Neural crest cell (in vitro differentiated cells): ENCODE measurements at places on chromosomes 7 and 10. TPM values are rescaled to one million over a fixed set of nuclear protein-coding genes. Genes with fewer than 3 reads are reported as not detected.

FGFBP3 gene
- 413 and 420 TPM in 2 replicates for total RNA-seq

PHF14 gene
- 75.9 and 77.3 TPM in 2 replicates for total RNA-seq

TSPAN33 gene
- 15.9 and 16.7 TPM in 2 replicates for total RNA-seq

SLC26A3 gene
- total RNA-seq = not detected in 2 replicates

ANLN gene
- total RNA-seq = 85.5 and 87.1 TPM in 2 replicates

ZWINT gene
- total RNA-seq = 109 and 117 TPM in 2 replicates

VSTM4 gene
- total RNA-seq = 2.2 and 2.3 TPM in 2 replicates

HACD1 gene
- total RNA-seq = 13.7 and 14.6 TPM in 2 replicates

SUGCT gene
- 5.9 and 7.8 TPM in 2 replicates for total RNA-seq
